ENCODE measurements at places on chromosomes 5 and 9.

DNA sequence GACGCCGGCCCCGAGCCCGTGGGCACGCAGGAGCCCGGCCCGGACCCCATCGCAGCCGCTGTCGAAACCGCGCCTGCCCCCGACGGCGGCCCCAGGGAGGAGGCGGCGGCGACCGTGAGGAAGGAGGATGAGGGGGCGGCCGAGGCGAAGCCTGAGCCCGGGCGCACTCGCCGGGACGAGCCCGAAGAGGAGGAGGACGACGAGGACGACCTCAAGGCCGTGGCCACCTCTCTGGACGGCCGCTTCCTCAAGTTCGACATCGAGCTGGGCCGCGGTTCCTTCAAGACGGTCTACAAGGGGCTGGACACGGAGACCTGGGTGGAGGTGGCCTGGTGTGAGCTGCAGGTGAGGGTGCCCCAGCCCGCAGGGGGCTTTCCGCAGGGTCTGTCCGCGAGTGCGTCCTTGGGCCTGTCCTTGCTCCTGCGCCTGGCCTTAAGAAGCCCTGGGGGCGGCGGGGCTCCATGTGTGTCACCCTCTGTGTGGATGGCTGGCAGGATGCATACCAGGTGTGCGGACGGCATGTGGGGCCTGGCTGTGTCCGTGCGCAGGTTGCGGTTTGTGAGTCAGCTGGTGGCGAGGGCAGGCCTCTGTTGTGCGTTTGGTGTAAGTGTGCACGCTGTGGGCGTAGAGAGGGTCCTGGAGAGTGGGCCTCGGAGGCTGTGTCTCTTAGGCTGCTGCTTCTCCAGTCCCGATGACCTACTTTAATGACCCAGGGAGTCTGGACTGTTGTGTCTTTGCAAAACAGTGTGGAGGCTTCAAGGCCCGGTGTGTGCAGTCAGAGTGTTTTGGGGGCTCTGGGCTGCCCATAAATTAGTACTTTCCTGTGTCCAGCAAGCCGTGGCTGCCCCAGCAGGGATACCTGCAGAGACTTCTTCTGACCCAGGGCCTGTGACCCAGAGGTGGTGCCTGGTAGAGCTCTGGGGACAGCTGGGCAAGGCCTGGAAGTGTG is 1.6 kb downstream of the WNK2 start:
- DNase-seq: no peak

DNA sequence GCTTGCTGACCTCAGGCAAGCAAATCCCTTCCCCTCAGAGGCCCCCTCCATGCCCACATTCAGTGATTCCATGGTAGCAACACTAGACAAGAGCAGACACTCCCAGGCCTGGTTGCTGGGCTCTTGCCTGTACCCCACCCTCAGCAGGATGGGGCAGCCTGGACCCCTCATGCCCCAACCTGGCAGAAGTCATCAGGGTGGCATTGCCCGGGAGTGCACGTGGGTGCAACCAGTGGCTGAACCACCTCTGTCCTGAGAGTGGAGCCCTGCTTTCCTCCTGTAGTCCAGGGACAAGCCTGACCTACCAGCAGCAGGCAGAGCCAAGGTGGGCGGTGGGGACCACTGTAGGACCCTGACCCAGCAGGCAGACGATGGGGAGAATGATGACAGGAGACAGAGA is 65.8 kb upstream of the TBC1D2 start:
- DNase-seq: no peak

DNA sequence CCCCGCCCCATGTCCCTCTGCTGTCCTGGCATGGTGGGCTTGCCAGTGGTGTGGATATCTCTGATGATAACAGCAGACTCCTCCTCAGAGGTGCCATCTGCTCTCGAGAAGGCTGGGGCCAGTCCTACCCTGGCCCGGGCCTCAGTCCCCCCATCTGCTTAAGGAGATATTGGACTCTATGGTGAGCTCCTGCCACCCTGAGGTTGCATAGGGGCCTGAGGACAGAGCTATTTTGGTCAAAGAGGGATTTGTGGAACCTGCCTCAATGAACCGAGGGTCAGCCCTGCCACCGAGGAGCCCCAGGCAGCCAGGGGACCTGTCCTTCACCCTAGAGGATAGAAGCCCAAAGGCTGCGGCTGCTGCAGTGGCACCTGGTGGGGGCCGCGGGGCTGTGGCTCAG is 32.6 kb downstream of the NTNG2 start:
- no peak for DNase-seq

GRCh38 chr5:131382407-131383395 is 118.8 kb downstream of the CDC42SE2 start:
- DNase-seq: no peak

- no peak for DNase-seq
These were observed 508.9 kb downstream of the NTRK2 start for GRCh38 chr9:85178474-85178873.

DNA sequence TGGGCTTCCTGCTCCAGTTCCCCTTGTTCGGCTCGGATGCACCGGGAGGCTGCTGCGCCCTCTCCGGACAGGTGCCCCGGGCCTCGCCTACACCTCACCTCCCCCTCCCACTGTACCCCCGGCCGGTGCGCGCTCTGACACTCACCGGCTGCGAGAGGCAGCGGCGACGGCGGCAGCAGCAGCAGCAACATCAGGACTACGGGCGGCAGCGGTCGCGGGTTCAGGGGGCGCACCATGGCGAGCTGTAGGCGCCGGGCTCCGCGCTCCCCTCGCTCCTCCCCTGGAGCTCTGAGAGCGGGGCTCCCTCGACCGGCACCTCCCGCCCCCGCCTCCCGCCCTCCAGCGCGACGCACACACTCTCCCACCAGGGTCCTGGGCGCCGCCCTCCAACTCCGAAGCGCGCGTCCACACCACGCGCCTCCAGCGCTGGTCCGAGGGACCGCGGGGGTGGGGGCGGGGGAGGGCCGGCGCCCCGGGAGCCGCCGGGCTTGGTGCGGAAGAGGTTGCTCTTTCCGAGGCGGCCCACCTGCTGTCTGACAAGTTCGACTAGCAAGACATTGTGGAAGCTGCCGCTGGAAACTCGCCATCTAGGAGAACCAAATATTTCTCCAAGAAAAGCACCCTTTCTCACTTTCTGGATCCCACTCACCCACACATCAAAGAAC is at the start of gene GFRA3:
TSS of gene GFRA3 (minus strand) at position 433 of the 665 bp plus-strand sequence. CDS start at position 236, 197 bp downstream.
- DNase-seq: no peak

DNA sequence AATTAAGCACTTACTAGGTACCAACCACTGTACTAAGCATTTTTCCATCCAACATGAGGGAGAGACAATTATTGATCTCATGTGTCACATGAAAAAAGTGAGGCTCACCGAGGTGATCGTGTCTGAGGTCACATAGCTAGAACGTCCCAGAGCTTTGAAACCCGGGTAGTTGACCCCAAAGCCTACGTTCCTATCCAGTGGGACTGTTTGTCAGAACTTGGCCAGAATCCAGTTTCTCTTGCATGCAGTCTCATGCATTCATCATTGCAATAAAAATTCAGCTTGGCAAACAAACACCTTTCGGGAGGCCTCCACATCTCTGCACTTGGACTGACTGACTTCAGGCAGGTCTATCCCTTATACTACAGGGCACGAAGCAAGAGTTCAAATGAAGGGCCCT is 23.4 kb upstream of the FAT2 start:
- no peak for DNase-seq

GRCh38 chr5:133756036-133756435 is 143.7 kb upstream of the FSTL4 start:
- no peak for DNase-seq

DNA sequence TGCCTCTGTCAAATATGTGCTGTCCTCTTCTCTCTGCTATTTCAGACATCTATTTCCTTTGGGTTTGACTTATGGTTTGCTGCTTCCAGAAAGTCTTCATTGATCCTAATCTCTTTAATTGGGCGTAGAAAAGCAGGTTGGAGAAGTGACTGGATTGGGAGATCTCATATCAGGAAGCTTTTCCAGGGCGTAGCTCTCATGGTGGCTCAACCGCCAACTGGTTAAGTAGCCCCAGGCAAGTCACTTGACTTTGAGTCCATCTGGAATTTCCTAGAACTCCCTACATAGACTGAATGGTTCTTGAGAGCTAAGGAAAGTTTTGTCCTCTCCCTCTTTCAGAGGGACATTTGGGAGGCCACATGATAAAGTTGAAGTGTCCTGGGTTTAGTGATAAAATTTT is 192.3 kb upstream of the GLRA1 start:
- no peak for DNase-seq

- DNase-seq: no peak
These were observed 640.0 kb downstream of the MAT2B start for GRCh38 chr5:164145458-164145857.

- no peak for DNase-seq
These were observed 28.8 kb upstream of the DAB2 start for GRCh38 chr5:39453606-39454005.

GRCh38 chr9:99565203-99565602 is 256.5 kb upstream of the NR4A3 start:
- no peak for DNase-seq

GRCh38 chr9:71637375-71637774 is 130.9 kb downstream of the CEMIP2 start:
- DNase-seq: no peak

DNA sequence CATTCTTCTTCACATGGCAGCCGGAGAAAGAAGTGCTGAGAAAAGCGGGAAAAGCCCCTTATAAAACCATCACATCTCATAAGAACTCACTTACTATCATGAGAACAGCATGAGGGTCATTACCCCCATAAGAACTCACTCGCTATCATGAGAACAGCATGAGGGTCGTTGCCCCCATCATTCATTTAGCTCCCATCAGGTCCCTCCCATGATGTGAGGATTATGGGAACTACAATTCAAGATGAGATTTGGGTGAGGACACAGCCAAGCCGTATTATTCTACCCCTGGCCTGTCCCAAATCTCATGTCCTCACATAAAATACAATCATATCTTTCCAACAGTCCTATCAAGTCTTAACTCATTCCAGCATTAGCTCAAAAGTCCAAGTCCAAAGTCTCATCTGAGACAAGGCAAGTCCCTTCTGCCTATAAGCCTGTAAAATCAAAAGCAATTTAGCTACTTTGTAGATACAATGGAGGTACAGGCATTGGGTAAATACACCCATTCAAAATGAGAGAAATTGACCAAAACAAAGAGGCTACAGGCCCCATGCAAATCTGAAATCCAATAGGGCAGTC is 79.1 kb downstream of the MROH2B start:
- no peak for DNase-seq

GRCh38 chr5:28737682-28738081 is 1699.3 kb upstream of the CDH9 start:
- no peak for DNase-seq

GRCh38 chr5:181173027-181173419 is 25.6 kb downstream of the OR2V2 start:
- no peak for DNase-seq

DNA sequence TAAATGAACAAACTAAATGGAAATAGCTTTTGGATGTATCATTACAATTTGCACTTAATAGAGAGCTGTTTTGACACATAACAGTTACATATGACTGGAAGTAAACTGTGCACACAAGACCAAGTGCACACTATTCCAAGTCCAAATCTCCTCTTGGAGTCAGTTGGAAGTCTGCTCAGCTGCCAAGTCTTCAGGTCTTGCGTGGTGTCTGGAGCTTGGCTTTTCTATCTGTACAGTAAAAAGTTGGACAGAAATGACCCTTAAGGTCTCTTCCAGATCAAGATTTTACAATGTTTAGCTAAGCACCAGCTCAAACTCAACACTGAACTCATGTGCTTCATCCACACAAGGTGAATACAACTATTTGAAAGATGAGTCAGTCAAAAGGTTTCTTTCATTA is 456.9 kb downstream of the RASEF start:
- DNase-seq: no peak

GRCh38 chr5:13708906-13709305 is 235.6 kb downstream of the DNAH5 start:
- DNase-seq: no peak

DNA sequence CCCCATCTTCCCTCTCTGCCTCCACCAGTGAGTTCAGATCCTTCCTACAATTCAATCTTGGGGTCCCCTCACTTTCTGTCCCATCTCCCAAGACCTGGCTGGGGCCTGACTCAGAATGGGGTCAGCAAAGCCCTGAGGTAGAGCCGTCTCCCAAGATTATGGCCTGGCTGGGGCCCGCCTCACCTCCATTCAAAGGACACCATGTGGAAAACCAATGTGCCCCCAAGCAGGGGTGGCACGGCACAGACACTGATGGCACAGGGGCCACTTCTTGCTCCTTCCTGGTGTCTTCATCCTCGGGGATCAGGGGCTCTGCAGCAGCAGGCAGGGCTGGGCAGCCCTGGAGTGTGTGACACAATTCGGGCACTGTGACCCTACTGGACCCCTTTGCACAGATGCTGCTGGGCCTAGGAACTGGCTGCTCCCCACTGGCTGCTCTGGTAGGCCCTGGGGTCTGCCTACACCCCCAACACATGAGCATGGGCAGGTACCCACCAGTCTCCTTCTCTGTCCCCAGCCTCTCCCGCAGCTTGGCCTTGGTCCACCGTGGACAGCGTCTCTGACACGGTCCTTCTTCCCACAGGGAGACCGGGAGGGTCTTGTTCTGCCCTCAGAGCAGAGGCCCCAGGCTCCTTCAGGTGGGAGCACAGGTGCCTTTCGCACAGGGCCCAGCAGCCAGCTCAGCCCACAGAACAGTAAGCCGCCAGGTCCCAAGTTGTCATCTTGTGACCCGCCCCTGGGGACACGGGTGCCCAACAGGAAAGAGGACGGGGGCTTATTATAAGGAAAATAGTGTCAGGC is 89.5 kb downstream of the ADAMTS2 start:
- no peak for DNase-seq

GRCh38 chr5:148311484-148311883 is 739 bp upstream of the SPINK7 start:
- no peak for DNase-seq

GRCh38 chr5:122523776-122524175 is 211.7 kb downstream of the SNCAIP start:
- no peak for DNase-seq

- no peak for DNase-seq
These were observed 1073.2 kb upstream of the DMAC1 start for GRCh38 chr9:8872802-8873201.

- DNase-seq: no peak
These were observed 36.8 kb downstream of the PTGES start for GRCh38 chr9:129716091-129716490.

- no peak for DNase-seq
These were observed 122.8 kb upstream of the PPP1R26 start for GRCh38 chr9:135356796-135357195.

DNA sequence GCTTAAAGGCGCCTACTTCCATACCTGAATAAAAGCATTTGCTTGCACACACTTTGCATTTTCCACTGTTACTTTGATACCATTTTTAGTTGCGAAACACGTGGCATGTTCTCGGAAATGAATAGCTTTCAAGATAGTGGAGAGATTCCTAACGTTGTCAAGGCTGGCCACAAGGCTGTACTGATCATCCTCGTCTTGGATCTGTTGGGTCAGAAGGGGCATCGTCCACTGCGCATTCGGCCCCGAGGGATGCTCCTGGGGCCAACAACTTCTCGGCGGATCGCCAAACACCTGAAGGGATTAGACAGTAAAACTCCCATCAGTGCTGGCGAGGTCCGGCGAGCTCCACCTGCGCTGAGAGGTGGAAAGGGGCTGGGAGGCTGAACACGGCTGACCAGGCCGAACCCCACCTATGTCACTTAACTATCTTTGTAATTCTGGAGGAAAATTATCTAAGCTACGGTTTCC is 599 bp downstream of the RAD1 start:
- DNase-seq: no peak

Measured in stimulated activated CD4-positive, alpha-beta T cell treated with anti-CD3 and anti-CD28 coated beads, Interleukin-1b, Interleukin-23, amount 100 ng/mL, for 1 hour (primary cell).